ENCODE measurements at places on chromosomes 7 and 10. TPM values are rescaled to one million over a fixed set of nuclear protein-coding genes. Genes with fewer than 3 reads are reported as not detected.

SNCG gene
- 8.8 TPM for total RNA-seq

AASS gene
- total RNA-seq = 30.3 TPM

DNAH11 gene
- under 0.01 TPM for total RNA-seq

ZNF33A gene
- total RNA-seq = 9.9 TPM

ERVW-1 gene
- not detected for total RNA-seq

EPO gene
- total RNA-seq = not detected

ZSCAN21 gene
- total RNA-seq = 10.2 TPM

TSPAN12 gene
- total RNA-seq = 0.73 TPM

UCMA gene
- not detected for total RNA-seq

MKX gene
- 0.83 TPM for total RNA-seq

OR13A1 gene
- total RNA-seq = not detected

BTBD16 gene
- 0.15 TPM for total RNA-seq

CCDC136 gene
- total RNA-seq = 11.1 TPM

SLC26A5 gene
- not detected for total RNA-seq

FOXP2 gene
- 10.9 TPM for total RNA-seq

SLC35B4 gene
- total RNA-seq = 18.0 TPM

FAM241B gene
- total RNA-seq = 0.29 TPM

CCL24 gene
- total RNA-seq = not detected

PRLHR gene
- total RNA-seq = not detected

SORBS1 gene
- 0.17 TPM for total RNA-seq

NKX1-2 gene
- under 0.01 TPM for total RNA-seq

ACTL6B gene
- not detected for total RNA-seq

PNLIPRP1 gene
- not detected for total RNA-seq

SPDYE6 gene
- total RNA-seq = 0.15 TPM

ENO4 gene
- 0.29 TPM for total RNA-seq

Data from smooth muscle cell of trachea (primary cell).